ENCODE measurements at places on chromosomes 13 and 19. TPM values are rescaled to one million over a fixed set of nuclear protein-coding genes. Genes with fewer than 3 reads are reported as not detected.

DNA sequence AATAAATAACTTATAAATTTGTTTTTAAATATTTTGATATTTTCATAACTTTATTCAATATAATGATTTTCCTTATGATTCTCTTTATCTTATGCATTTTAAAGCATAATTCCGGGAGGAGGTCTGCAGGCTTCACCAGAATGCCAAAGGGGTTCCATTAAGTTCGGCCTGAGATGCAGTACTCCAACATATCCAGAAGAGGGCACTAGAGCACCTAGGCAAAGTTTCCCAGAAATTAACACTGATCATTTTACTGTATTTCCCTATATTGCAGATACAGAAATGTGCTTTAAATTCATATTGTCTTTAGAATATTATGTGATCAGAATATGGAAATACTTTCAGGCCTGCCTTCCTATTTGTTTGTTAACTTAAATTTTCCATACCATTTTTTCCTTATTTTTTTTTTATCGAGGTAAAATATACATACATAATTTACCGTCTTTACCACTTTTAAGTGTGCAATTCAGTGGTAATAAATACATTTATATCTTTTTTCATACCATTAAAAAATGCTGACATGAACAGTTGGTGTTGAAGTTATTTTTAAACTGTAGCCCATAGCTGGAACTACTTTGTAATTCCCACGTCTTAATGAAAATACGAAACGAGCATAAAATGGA is 58.9 kb upstream of the TM9SF2 start:
- H3K27me3 ChIP-seq: no peaks in the 10 kb centered on the region
- DNase-seq: no peak
- no peaks in the 10 kb centered on the region for H3K4me1 ChIP-seq
- H3K4me3 ChIP-seq: no peak overlapping the region

- no peaks in the 10 kb centered on the region for H3K27me3 ChIP-seq
- no peaks in the 10 kb centered on the region for H3K4me1 ChIP-seq
- H3K27ac ChIP-seq: no peak overlapping the region
- no peak for DNase-seq
- no peaks in the 10 kb centered on the region for H3K36me3 ChIP-seq
These were observed 10.6 kb upstream of the GPR18 start for GRCh38 chr13:99268822-99269221.

- no peak overlapping the region for H3K27ac ChIP-seq
- no peaks in the 10 kb centered on the region for H3K27me3 ChIP-seq
- DNase-seq: no peak
- H3K4me3 ChIP-seq: no peak overlapping the region
These were observed 122.4 kb downstream of the DLEU7 start for GRCh38 chr13:50720861-50721671.

GRCh38 chr19:5017235-5017634 is 48.3 kb downstream of the KDM4B start:
- no peak for DNase-seq
- H3K4me3 ChIP-seq: no peak overlapping the region
- H3K27ac ChIP-seq: no peak overlapping the region
- no peaks in the 10 kb centered on the region for H3K27me3 ChIP-seq
- H3K4me1 ChIP-seq: no peaks in the 10 kb centered on the region
- H3K36me3 ChIP-seq: no peaks in the 10 kb centered on the region

The ZBTB45 gene
- total RNA-seq: 17.8 TPM

The SIAH3 gene
- total RNA-seq: 0.18 TPM

The ALOX5AP gene
- 40.6 TPM for total RNA-seq

- H3K27ac ChIP-seq: no peak overlapping the region
- no peaks in the 10 kb centered on the region for H3K36me3 ChIP-seq
- H3K4me1 ChIP-seq: no peaks in the 10 kb centered on the region
- H3K4me3 ChIP-seq: no peak overlapping the region
- DNase-seq: no peak
These were observed 518.8 kb downstream of the MYO16 start for GRCh38 chr13:109148243-109148642.

DNA sequence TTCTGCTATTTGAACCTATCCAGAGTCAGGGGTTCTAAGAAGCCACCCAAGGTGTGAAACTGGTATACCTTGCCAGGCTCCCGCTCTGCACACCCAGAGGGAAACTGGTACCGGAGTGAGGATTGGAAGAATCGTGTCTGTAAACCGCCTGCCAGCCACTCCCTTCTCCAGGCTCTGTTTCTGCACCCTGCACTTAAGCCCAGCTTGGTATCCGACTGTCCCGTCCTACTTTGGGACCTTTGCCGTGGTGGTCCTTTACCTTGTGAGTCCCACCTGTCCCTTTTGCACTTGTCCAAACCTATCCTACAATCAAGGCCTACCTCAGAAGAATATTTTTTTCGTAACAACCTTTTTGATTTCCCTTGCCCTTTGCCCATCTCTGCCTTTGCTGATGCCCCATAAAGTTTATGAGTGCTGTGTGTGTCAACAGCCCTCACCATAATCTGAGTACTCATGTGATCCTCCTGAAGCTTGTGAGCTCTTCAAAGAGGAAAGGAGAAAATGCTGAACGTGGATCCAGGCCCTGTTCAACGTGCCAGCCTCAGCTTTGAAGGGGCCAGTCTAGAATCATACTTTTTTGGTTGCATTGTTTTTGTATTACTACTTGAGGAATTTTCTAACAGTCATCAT is 44.7 kb downstream of the GARRE1 start:
- no peaks in the 10 kb centered on the region for H3K4me1 ChIP-seq
- H3K4me3 ChIP-seq: no peak overlapping the region
- DNase-seq: no peak
- no peaks in the 10 kb centered on the region for H3K27me3 ChIP-seq

The C19orf73 gene
- total RNA-seq: not detected

The TEX29 gene
- not detected for total RNA-seq

The COX6B1 gene
- 47.4 TPM for total RNA-seq

- no peak overlapping the region for H3K27ac ChIP-seq
- H3K4me3 ChIP-seq: no peak overlapping the region
- no peak for DNase-seq
- no peaks in the 10 kb centered on the region for H3K4me1 ChIP-seq
- no peaks in the 10 kb centered on the region for H3K36me3 ChIP-seq
- H3K27me3 ChIP-seq: no peaks in the 10 kb centered on the region
These were observed 9.5 kb upstream of the KLK14 start for GRCh38 chr19:51091895-51092873.

The ZNF575 gene
- total RNA-seq: not detected

DNA sequence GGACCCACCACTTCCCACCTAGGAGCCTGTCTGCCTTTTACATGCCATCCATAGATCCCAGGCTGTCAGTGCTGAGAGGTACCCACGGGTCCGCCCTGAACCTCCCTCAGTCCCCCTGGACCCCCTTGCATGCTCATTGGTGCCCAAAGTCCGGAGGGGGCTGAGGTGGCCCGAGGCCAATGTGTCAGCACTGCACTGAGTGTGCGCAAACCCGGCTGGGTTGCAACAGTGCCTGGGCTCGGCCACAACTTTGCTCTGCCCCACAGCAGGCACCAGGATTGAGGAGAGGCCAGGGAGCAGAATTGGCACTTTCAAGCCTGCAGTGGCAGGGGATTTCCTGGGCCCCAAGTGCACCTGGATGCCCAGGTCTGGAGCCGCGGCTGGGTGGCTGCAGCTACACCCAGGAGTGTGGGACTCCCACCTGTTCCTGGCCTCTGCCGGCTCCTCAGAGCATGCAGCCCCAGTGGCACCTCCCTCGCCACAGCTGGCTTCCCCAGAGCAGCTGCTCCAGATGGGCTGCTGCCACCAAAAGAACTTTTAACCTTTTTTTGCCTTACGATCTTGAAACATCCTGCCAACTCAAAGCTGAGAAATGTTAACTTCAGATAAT is 837.0 kb downstream of the SLITRK6 start:
- H3K27ac ChIP-seq: no peak overlapping the region
- no peaks in the 10 kb centered on the region for H3K4me1 ChIP-seq
- DNase-seq: no peak
- H3K36me3 ChIP-seq: no peaks in the 10 kb centered on the region

DNA sequence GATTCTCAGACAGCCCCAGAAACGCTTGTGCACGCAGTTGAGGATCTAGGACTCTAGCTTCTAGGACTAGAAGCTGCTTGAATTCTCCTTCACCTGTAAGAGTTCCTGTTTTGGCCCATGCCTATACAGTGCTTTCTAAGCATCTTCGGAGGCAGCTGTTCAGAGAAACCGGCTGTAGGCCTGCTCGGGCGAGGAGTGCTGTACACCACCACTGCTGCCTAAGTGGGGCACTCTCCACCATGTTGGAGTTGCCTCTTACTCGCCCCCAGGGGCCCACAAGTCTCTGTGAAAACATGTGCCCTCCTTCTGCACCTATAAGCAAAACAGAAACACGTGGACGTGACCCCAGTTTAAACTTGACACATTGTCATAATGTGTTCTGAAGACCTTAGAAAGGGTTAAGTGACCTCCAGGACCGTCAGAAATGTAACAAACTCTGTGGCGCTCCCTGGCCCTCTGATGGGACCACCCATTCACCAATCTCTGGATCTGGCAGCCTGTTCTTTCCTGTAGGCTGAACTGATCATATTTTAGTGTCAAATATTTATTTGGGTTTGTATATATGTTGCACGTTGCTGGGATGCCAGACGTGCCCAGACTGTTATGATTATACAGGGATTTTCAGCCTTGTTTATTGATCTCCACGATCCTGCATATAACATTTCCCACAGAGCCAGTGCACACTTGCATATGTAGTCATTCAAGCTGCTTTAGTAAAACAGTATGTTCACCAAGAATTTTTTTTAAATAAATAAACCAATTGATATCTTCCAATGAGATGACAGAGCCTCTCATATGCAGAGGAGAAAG is 60.8 kb downstream of the C13orf42 start:
- no peak overlapping the region for H3K27ac ChIP-seq
- no peaks in the 10 kb centered on the region for H3K4me1 ChIP-seq
- H3K4me3 ChIP-seq: no peak overlapping the region
- no peak for DNase-seq

The SRRM5 gene
- not detected for total RNA-seq

GRCh38 chr13:21218351-21219035 is 42.0 kb downstream of the MRPL57 start:
- DNase-seq: no peak
- no peak overlapping the region for H3K4me3 ChIP-seq
- H3K27me3 ChIP-seq: no peaks in the 10 kb centered on the region
- H3K4me1 ChIP-seq: no peaks in the 10 kb centered on the region

The SOX1 gene
- total RNA-seq: not detected

DNA sequence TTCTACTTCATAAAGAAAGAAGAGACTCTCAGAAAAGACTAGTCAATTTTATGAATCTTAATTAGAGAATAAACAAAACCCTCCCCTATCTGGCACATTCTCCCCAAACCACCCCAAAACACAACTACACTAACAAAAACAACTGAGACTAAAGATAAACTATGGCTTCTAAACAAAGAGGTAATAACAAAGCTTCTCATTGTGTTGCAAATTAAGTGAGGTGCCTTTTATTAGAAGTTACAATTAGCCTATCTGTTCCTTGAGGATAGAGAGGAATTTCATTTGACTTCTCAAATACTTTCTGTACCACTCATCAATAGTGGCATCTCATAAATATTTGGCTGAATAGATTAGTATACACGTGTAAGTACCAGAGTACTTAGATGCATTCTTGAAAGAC is 1196.2 kb downstream of the PCDH9 start:
- H3K27me3 ChIP-seq: no peaks in the 10 kb centered on the region
- no peak for DNase-seq
- peaks cover 4% of the 10 kb centered on the region for H3K4me1 ChIP-seq
- H3K36me3 ChIP-seq: no peaks in the 10 kb centered on the region
- H3K4me3 ChIP-seq: no peak overlapping the region
- no peak overlapping the region for H3K27ac ChIP-seq

DNA sequence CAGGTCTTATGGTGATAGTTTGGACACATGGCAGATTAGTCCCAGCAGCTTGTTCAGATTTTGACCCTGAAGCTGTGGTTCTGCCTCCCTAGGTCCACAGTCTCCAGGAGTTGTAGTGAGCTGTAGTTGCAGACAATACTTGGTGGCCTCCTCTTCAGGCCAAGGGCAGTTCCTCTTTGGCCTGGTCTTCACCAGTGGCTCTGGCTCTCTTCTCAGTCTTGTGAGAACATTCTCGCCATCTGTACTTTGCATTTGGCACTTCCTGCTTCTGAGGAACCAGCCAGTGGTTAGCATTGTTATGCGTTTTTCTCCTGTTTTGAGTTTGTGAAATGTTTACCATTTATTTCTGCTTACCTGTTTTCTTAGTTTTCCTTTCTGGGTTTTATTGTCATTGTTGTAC is 40.7 kb downstream of the PCCA start:
- no peaks in the 10 kb centered on the region for H3K36me3 ChIP-seq
- no peak for DNase-seq
- no peaks in the 10 kb centered on the region for H3K27me3 ChIP-seq
- no peak overlapping the region for H3K4me3 ChIP-seq

GRCh38 chr13:59801107-59801880 is 362.4 kb downstream of the DIAPH3 start:
- no peak overlapping the region for H3K27ac ChIP-seq
- no peaks in the 10 kb centered on the region for H3K4me1 ChIP-seq
- no peaks in the 10 kb centered on the region for H3K36me3 ChIP-seq
- no peaks in the 10 kb centered on the region for H3K27me3 ChIP-seq

GRCh38 chr19:55206664-55207500 is 2.4 kb downstream of the PTPRH start:
- H3K36me3 ChIP-seq: no peaks in the 10 kb centered on the region
- DNase-seq: peak; percentile 84
- no peaks in the 10 kb centered on the region for H3K4me1 ChIP-seq
- H3K27me3 ChIP-seq: no peaks in the 10 kb centered on the region

The ZNF470 gene
- total RNA-seq: 10.5 TPM

- H3K27me3 ChIP-seq: no peaks in the 10 kb centered on the region
- H3K27ac ChIP-seq: no peak overlapping the region
- DNase-seq: no peak
- H3K4me3 ChIP-seq: no peak overlapping the region
These were observed 10.1 kb downstream of the ATCAY start for GRCh38 chr19:3890591-3890990.

The KRTDAP gene
- not detected for total RNA-seq

- no peaks in the 10 kb centered on the region for H3K36me3 ChIP-seq
- H3K27ac ChIP-seq: peak overlapping the region; percentile 54
- no peaks in the 10 kb centered on the region for H3K27me3 ChIP-seq
- H3K4me1 ChIP-seq: peaks cover 6% of the 10 kb centered on the region
These were observed 5.5 kb upstream of the KCTD4 start for GRCh38 chr13:45206340-45206739.

Measured in uterus (tissue), 4 donors.